Glutamatergic neuron (in vitro differentiated cells): ENCODE measurements at places on chromosomes 11 and 22. TPM values are rescaled to one million over a fixed set of nuclear protein-coding genes. Genes with fewer than 3 reads are reported as not detected.

GRCh38 chr11:15057329-15057728 lies 16.1 kb upstream of the CALCB start:
- no peak overlapping the region for H3K27ac ChIP-seq
- no peaks in the 10 kb centered on the region for H3K4me1 ChIP-seq
- H3K27me3 ChIP-seq: peaks cover 1% of the 10 kb centered on the region

- peaks cover 6% of the 10 kb centered on the region for H3K27me3 ChIP-seq
- H3K27ac ChIP-seq: no peak overlapping the region
- no peaks in the 10 kb centered on the region for H3K4me1 ChIP-seq
- H3K4me3 ChIP-seq: no peak overlapping the region
These were observed 22.8 kb downstream of the DHCR7 start for GRCh38 chr11:71425409-71425808.

GRCh38 chr22:24516301-24516737 lies 21.2 kb downstream of the UPB1 start:
- H3K4me1 ChIP-seq: peaks cover 4% of the 10 kb centered on the region
- no peak overlapping the region for H3K4me3 ChIP-seq
- DNase-seq: no peak
- no peaks in the 10 kb centered on the region for H3K27me3 ChIP-seq
- H3K27ac ChIP-seq: no peak overlapping the region

DNA sequence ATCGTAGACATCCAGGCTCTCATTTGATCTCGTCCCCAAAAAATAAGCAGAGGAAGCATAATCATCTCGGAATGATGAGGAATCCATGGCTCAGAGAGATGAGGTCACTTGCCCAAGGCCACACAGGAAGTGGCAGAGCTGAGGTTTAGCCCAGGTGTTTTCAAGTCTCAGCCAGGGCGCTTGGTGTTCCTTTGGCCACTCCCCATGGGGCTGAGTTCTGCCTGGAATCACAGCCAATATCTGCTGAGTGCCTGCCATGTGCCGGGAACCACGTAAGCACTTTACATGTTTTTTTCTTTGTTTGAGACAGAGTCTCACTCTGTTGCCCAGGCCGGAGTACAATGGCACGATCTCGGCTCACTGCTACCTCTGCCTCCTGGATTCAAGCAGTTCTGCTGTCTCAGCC lies 29.5 kb upstream of the MYH9 start:
- H3K36me3 ChIP-seq: no peaks in the 10 kb centered on the region
- H3K4me3 ChIP-seq: no peak overlapping the region
- no peak overlapping the region for H3K27ac ChIP-seq
- DNase-seq: no peak

DNA sequence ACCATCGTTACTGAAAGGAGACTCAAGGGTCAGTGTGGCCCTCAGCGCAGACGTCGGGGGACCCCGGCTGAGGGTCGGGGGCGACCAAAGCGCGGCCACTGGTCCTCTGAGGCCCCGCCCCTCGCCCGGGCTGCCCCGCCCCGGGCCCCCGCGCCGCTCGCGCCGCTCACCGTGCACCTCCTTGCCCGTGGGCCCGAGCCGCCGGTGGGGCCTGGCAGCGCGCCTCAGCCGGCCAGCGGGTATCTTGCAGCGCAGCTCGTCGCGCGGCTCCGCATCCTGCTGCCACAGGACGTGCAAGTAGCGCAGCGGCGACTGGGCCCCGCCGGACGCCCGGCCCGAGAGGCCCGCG lies 419 bp downstream of the ANKRD54 start:
- H3K36me3 ChIP-seq: no peaks in the 10 kb centered on the region
- H3K27ac ChIP-seq: peak overlapping the region; percentile 74
- H3K4me1 ChIP-seq: peaks cover 5% of the 10 kb centered on the region
- peak overlapping the region; percentile 94 for H3K4me3 ChIP-seq
- peaks cover 2% of the 10 kb centered on the region for H3K27me3 ChIP-seq
- DNase-seq: peak; percentile 71

DNA sequence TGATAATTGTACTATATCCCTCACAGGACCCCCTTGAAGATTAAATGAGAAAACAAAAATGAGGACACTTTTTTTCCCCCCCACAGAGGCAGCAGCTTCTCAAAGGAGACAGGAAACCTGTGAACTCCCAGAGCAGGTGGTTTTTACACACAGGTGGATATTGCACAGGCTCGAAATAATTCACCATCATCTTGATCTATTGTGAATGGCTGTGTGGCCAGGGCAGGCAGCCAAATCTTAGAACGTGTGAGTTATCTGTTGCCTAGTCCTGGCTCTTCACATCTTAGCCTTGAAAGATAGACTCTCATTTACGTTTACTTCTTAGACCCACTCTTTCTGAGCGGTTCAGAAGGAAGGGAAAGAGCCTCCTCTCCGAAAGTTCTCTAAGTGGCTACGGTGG lies 23.5 kb downstream of the PPFIBP2 start:
- H3K27ac ChIP-seq: no peak overlapping the region
- H3K36me3 ChIP-seq: no peaks in the 10 kb centered on the region
- H3K4me3 ChIP-seq: no peak overlapping the region
- no peaks in the 10 kb centered on the region for H3K4me1 ChIP-seq

Gene JAML
- not detected for total RNA-seq

DNA sequence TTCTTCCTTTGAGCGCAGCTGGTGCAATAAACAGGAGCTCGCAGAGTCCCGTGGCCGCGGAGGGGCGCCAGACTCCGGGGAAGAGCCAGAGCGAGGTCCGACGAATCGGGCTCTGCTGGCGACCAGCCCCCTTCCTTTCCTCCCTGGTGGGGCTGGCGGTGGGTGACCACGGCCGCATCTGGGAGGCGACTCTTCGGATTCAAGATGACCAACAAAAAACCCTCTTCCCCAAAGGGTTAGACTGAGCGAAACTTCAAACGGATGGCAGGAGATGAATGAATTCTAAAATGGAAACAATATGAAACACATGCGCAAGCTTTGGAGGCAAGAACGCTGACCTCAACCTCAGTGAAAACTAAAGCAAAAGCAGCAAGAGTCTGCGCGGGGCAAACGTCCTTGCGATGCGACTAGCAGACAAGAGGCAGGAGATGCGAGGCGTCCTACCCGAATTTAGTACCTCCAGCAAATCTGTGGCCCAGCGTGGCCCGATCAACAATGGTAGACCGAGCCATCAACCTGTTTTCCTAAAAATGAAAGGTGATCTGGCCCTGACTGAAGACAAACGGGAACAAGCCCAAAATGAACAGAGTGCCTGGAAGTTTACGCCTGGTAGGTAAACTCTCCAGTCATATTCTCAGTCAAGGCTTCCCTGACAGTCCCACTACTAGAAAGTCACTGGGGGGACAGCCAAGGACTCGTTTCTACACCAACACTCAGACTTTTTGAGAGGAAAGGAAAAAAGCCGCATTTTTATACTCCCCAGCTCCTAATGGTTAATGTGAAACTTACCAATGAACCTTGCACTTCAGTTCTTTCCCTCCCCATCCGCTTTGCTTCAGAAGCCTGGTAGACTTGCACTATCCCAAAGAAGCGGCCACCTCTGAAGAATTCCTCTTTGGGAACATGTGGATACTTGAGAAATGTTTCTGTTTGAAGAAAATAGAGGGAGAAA lies 11.6 kb downstream of the MMP3 start:
- H3K36me3 ChIP-seq: no peaks in the 10 kb centered on the region
- no peaks in the 10 kb centered on the region for H3K4me1 ChIP-seq
- no peak overlapping the region for H3K27ac ChIP-seq
- H3K4me3 ChIP-seq: no peak overlapping the region
- H3K27me3 ChIP-seq: no peaks in the 10 kb centered on the region

Gene OR51B5
- not detected for total RNA-seq

GRCh38 chr11:534396-535209 lies 773 bp downstream of the HRAS start:
- peak overlapping the region; percentile 64 for H3K4me3 ChIP-seq
- peaks cover 4% of the 10 kb centered on the region for H3K27me3 ChIP-seq
- H3K4me1 ChIP-seq: no peaks in the 10 kb centered on the region
- H3K27ac ChIP-seq: no peak overlapping the region
- DNase-seq: no peak

GRCh38 chr22:42299586-42300258 lies 29.3 kb upstream of the TCF20 start:
- peaks cover 39% of the 10 kb centered on the region for H3K4me1 ChIP-seq
- no peak overlapping the region for H3K27ac ChIP-seq
- H3K4me3 ChIP-seq: peak overlapping the region; percentile 57
- H3K27me3 ChIP-seq: peaks cover 14% of the 10 kb centered on the region
- no peak for DNase-seq

DNA sequence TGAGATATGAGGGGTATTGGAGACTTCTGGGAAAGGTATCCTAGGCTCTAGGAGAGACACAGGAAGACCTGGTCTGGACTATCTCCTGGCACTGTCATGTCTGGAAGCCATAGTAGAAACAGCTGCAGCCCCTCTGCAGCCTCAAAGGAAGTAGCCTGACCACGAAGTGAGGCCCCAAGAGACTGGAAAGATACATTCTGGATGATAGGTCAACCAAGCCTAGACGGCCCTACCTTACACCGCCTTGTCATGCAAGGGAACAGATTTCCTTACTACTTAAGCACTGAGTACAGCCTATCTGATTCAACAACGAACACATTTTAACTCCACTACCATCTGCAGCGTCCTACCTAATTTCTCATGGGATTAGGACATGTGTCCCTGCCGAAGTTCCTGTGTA lies 31.1 kb downstream of the UQCR10 start:
- no peak for DNase-seq
- H3K4me1 ChIP-seq: peaks cover 5% of the 10 kb centered on the region
- H3K27ac ChIP-seq: no peak overlapping the region
- no peaks in the 10 kb centered on the region for H3K36me3 ChIP-seq
- no peak overlapping the region for H3K4me3 ChIP-seq
- no peaks in the 10 kb centered on the region for H3K27me3 ChIP-seq

DNA sequence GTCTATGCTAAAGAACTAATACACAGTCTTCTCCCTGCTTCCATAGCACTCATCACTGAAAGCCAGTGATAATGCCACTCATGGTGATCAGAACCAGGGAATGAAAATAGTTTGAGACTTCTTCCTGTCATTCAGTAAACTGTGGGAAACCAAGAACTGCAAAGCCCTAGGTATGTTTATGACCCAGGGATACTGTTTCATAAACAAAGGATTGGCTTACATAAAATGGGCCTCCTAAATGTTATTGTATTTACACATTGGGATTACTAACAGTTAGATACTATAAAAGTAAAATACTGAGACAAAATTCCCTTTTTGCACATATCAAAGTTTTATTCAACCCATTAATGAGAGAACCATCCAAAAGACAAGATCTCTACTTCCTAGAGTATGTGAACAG lies 21.3 kb upstream of the CWF19L2 start:
- H3K4me1 ChIP-seq: no peaks in the 10 kb centered on the region
- H3K27me3 ChIP-seq: no peaks in the 10 kb centered on the region
- no peak for DNase-seq
- no peak overlapping the region for H3K27ac ChIP-seq
- no peak overlapping the region for H3K4me3 ChIP-seq

Gene USH1C
- not detected for total RNA-seq

GRCh38 chr11:75279273-75279672 lies 38.7 kb downstream of the TPBGL start:
- H3K27ac ChIP-seq: no peak overlapping the region
- no peak for DNase-seq
- H3K4me1 ChIP-seq: peaks cover 5% of the 10 kb centered on the region
- H3K4me3 ChIP-seq: no peak overlapping the region
- peaks cover 3% of the 10 kb centered on the region for H3K27me3 ChIP-seq

- H3K4me3 ChIP-seq: peak overlapping the region; percentile 60
- H3K36me3 ChIP-seq: no peaks in the 10 kb centered on the region
- peak; percentile 60 for DNase-seq
- peak overlapping the region; percentile 87 for H3K27ac ChIP-seq
- peaks cover 43% of the 10 kb centered on the region for H3K4me1 ChIP-seq
These were observed 38.3 kb upstream of the NNMT start for GRCh38 chr11:114257621-114258558.

Gene ACR
- total RNA-seq: not detected

DNA sequence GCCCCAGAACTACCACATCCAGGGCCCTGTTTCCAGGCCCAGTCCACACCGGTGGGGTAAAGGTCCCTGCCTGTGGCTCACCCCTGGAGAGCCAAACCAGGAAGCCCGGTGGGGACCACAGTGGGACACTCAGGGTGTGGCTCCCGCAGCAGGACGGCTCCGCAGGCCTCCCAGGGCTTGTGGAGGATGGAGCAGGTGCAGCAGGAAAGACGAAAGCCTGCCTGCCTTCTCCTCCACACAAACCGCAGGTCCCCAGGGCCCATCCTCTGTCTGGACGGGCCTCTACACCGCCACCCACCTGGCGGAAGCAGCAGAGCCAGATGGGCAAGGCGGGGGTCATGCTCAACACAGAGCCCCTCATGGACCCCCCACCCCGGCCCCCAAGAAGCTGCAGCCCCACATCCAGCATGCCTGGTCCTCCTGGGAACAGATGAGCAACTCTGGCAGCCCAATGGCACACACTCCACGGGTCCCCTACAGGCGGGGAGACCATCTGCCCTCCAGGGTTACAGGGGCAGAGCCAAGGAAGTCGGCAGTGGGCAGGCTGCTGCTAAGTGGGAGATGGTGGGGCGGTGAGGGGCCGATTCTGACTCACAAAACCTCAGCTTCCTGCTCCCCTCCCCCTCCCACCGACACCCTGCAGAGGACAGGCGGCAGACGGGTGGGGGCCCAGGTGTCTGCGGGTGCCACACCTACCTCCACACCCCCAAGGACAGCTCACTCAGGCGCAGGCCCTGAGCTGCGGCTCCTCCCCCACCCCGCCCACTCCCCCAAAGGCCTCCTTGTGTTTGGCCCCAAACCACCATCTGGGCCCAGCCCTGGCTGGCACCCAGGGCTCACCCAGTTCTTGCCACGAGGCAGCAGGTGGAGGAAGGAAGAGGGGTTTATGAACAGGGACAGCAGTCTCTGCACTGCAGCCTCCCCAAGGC lies 5.2 kb downstream of the SBF1 start:
- H3K4me3 ChIP-seq: no peak overlapping the region
- no peaks in the 10 kb centered on the region for H3K36me3 ChIP-seq
- peaks cover 22% of the 10 kb centered on the region for H3K4me1 ChIP-seq
- H3K27me3 ChIP-seq: peaks cover 13% of the 10 kb centered on the region

Gene SUSD2
- total RNA-seq: 123 TPM

GRCh38 chr22:20619045-20619892 lies 111.9 kb downstream of the MED15 start:
- DNase-seq: no peak
- no peak overlapping the region for H3K27ac ChIP-seq

Gene ME3
- 12.4 TPM for total RNA-seq

DNA sequence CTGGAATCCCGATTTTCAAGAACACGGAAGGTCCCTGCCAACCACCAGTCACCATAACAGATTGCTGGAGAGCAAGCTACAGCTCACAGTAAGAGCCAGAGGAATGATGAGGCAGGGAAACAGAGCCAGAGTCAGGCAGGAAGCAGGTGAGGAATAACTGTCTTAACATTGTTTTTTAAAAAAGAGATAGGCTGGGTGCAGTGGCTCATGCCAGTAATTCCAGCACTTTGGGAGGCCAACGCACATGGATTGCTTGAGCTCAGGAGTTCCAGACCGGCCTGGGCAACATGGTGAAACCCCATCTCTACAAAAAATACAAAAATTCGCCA lies 13.5 kb upstream of the CASTOR1 start:
- no peaks in the 10 kb centered on the region for H3K4me1 ChIP-seq
- H3K27me3 ChIP-seq: peaks cover 2% of the 10 kb centered on the region
- DNase-seq: no peak
- no peaks in the 10 kb centered on the region for H3K36me3 ChIP-seq
- no peak overlapping the region for H3K27ac ChIP-seq

- peaks cover 17% of the 10 kb centered on the region for H3K4me1 ChIP-seq
- H3K36me3 ChIP-seq: no peaks in the 10 kb centered on the region
- H3K27ac ChIP-seq: no peak overlapping the region
- no peak overlapping the region for H3K4me3 ChIP-seq
- H3K27me3 ChIP-seq: peaks cover under 1% of the 10 kb centered on the region
- no peak for DNase-seq
These were observed 43.6 kb upstream of the TTLL12 start for GRCh38 chr22:43230571-43230970.

GRCh38 chr11:1343391-1344055 lies 34.1 kb upstream of the TOLLIP start:
- H3K27ac ChIP-seq: no peak overlapping the region
- no peak overlapping the region for H3K4me3 ChIP-seq
- DNase-seq: no peak
- peaks cover 3% of the 10 kb centered on the region for H3K36me3 ChIP-seq
